ENCODE measurements at places on chromosomes 5 and 9.

- DNase-seq, result no peak
Measured at GRCh38 chr5:38404667-38405276, 146.4 kb downstream of the EGFLAM start.

- no peak for DNase-seq
Measured at GRCh38 chr5:118722122-118723020, 266.0 kb downstream of the DTWD2 start.

DNA sequence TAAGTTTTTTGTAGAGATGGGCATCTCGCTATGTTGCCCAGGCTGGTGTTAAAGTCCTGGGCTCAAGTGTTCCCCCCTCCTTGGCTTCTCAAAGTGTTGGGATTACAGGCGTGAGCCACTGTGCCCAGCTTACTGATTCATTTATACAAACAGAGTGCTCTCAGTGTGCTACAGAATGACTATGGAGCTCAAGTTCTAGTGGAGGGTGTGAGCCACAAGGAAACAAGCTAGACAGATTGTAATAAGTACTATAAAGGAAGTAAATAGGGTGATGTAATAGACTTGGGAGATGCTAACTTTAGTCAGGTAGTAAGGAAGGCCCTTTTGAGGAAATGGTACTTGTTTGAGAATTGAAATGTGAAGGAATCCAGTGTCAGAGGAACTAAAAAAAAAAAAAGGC is 1.7 kb upstream of the TMEM267 start:
- DNase-seq, result no peak

DNA sequence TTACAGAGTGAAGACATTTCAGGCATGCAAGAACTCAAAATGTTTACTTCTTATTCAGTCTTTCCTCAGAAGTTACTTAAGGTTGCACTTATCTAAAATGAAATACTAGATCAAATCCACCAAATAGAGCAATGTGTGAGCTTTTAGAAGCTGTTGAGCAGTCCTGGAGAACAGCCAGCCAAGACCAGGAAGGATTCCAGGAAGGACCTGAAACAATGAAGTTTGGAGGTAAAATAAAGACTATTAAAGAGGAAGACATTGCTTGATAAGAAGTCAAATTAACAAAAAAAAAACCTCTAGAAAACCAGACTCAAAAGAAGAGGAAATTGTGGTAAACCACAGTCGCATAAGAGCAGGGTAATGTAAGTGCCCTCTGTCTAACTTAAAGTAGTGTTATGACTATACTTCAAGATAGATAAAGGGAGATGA is 156.2 kb upstream of the S1PR3 start:
- DNase-seq, result no peak

DNA sequence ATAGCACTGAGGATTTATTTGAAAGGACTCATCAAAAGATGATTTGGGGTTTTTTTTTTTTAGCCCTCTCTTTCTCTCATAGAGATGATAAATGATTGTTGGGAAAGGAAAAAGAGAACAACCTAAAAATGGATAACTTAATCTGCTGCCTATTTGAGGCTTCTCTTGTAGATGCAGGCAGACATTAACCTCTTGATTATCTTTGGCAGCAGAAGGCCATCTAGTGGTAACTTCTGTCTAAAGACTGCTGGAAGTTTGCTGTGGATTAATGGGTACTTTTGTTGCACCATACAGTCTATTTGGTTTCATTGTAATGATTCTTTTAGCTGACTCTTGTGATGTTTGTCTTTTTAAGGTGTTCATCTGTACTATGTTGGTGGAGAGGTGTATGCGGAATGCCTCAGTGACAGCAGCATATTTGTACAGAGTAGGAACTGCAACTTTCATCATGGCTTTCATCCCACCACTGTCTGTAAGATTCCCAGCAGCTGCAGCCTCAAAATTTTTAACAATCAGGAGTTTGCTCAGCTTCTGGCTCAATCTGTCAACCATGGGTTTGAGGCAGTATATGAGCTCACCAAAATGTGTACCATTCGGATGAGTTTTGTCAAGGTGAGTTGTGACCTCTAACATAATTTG is 18.8 kb downstream of the SMIM32 start:
- no peak for DNase-seq

DNA sequence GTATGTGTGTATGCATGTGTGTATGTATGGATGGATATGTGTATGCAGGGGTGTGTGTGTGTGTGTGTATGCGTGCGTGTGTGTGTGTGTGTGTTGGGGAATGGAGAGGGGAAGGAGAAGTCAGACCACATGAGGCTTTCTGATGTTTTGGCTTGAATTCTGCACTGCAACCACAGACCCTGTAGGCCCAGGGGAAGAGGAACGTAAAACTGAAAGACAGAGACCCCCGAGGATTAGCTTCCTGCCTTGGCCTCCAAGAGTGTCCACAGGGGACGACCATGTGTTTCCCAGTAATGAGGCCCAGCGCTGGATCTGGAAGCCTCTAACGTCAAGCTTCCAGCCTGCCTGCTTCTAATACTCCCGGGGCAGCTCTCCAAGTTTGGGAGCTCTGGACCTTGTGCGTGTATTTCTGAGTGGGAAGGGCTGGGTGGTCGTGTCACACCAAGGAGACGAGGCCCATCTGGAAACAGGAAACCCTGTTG is 5.8 kb downstream of the DCANP1 start:
- no peak for DNase-seq

All from Right ventricle myocardium superior (tissue), 1 donor.